ENCODE measurements at places on chromosomes 16 and 17.

DNA sequence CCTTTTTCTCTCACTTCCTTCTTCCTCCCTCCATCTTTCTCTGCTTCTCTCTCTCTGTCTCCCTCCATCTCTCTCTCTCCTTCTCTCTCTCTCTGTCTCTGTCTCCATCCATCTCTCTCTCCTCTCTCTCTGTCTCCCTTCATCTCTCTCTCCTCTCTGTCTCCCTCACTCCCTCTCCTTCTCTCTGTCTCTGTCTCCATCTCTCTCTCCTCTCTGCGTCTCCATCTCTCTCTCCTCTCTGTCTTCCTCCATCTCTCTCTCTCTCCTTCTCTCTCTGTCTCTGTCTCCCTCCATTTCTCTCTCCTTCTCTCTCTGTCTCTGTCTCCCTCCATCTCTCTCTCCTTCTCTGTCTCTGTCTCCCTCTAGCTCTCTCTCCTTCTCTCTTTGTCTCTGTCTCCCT, 194.1 kb downstream of the GSG1L start:
- DNase-seq: no peak

- DNase-seq: no peak
These were observed 1.1 kb downstream of the CRAMP1 start for GRCh38 chr16:1613211-1613622.

DNA sequence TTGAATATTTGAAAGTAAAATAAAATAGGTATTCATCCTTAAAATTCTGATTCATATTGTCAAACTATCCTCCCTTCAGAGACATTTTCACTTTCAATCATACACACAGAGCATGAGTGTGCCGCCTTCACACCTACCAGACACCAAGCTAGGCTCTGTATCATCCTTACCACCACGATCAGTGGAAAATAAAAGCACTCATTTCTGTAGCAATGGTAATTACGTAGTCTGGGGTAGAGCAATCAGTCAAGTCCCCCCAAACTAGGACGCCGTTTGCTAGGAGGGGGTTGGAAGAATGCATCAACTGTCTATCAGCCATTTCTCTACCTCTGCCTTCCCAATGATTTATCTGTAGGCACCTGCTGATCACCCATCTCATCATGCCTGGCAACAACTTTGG, 84.6 kb upstream of the GRIN2A start:
- DNase-seq: no peak

DNA sequence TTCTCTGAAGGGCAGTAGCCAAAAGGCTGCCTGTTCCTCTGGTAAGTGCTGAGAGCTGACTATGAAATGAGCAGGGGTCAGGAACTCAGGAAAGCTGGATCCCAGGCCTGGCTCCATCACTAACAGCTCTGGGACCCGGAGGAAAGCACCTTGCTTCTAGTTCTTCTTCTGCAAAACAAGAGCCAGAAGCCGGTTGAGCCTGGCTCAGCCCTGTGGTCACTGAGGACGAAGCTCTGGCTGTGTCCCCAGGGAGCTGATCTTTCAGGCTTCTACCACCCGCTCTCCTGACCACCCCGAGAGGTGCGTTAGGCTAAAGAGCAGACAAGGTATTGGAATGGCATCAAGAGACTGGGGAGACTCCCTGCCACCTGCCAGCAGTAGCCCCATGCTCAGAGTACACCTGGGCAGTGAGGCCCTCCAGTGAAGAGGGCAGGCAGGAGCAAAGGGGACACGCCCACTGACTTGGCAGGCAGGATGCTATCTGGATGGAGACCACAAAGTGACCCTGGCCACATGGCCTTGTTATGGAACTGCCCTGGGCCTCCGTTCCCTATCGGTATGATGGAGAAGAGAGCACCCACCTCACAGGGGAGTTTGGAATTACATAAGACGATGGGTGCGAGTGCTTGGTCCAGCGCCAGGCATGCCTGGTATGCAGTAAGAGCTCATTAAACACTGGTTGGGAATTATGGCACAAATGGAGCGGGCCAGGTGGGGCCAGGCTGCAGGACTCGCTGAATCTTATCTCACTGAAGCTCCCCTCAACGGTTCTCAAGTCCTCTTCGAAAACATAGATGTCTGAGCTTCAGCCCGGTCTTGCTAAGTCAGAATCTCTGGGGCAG, 61.4 kb downstream of the COG7 start:
- DNase-seq: no peak

- DNase-seq: no peak
These were observed 1.2 kb downstream of the CAMKK1 start for GRCh38 chr17:3891626-3892094.

GRCh38 chr17:31144836-31145235, 50.1 kb downstream of the NF1 start:
- DNase-seq: no peak

- DNase-seq: no peak
These were observed 17.9 kb upstream of the ATP2A3 start for GRCh38 chr17:3982113-3982512.

GRCh38 chr16:88065747-88066142, 114.5 kb downstream of the BANP start:
- DNase-seq: no peak

GRCh38 chr16:75552951-75553350, 3.1 kb downstream of the TMEM231 start:
- no peak for DNase-seq

DNA sequence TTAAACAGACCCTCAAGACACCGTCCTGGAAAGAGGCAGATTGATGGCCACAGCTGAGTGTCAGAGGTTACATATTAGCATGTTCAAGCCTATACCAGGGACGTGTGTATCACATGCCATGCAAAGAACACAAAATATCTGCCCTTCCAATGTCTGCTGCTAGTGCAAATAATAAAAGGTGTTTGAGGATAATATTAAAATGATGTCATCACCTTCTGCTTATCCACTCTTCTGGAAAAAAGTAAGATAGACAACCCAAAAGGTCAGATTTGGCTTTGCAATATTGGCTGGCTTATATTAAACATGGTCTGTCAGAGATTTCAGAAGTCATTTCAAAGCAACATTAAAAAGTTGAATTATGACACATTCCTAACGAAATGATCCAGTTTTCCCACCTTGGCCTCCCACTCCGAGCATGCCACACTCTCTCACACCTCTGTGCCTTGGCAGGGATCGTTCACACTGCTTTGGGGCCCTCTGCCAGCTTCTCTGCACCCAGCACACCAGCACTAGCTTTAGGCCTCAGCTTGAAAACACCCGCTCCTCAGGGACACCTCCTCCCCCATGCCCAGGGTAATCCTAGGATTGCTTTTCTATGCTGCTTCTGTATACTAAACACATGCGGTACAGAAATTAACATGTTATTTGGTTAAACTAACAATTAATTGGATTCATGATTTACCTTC, 248.2 kb downstream of the NTN1 start:
- DNase-seq: no peak

GRCh38 chr17:7176841-7177190, 2.4 kb downstream of the ASGR1 start:
- DNase-seq: no peak

- no peak for DNase-seq
These were observed 31.4 kb downstream of the BANP start for GRCh38 chr16:87982581-87983041.

DNA sequence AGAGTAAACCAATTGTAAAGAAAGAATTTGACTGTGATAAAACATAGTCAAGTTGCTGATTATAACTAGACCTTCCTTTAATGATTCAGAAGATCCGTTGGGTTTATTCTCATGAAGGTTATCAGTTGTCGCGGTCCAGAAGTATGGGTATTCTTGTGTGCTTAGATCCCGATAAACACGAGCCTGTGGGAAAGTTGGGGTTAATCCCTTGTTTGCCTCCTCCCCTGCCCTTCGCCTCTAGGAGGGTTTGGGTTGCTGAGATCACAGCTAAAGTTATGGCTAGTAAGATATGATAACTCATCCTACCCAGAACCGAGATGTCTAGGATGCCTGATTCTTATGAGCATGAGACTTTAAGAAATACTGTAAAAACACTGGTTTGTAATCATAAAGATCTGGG, 66.8 kb downstream of the GPRC5B start:
- no peak for DNase-seq

DNA sequence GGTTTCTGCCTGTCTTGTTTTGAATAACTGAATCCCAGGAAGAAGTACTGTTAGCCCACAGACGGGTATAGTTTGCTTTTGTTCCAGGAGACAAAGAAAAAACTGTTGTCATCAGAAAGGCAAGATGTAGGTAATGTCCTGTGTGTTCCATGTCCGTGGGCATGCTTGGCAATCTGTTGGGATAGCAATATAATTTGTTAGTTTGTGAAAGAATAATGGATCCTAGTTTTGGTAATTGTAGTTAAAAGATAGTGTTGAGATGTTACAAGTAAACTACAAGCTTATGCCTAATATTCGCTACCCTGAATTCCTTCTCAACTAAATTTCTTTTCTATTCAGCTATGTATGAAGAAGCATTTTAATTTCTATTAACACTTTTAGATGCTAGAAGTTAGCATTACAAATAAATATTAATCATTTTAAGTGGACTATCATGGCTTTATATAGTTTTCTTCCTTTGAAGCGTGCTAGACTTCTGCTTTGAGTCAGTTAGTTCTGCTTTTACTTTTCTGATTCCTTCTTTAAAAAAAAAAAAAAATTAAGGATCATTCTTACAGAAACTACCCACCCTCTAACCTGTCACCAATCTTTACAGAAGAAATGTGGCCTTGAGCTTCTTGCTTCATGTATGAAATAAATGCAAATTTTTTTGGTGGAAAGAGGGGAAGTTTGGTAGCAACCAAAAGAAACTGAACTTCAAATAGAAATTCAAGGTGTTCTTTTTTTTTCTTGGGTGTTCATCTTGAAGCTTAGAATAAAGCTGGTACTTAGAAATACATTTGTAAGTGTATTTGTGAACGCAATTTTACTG, 2.4 kb downstream of the EVI2A start:
- no peak for DNase-seq

DNA sequence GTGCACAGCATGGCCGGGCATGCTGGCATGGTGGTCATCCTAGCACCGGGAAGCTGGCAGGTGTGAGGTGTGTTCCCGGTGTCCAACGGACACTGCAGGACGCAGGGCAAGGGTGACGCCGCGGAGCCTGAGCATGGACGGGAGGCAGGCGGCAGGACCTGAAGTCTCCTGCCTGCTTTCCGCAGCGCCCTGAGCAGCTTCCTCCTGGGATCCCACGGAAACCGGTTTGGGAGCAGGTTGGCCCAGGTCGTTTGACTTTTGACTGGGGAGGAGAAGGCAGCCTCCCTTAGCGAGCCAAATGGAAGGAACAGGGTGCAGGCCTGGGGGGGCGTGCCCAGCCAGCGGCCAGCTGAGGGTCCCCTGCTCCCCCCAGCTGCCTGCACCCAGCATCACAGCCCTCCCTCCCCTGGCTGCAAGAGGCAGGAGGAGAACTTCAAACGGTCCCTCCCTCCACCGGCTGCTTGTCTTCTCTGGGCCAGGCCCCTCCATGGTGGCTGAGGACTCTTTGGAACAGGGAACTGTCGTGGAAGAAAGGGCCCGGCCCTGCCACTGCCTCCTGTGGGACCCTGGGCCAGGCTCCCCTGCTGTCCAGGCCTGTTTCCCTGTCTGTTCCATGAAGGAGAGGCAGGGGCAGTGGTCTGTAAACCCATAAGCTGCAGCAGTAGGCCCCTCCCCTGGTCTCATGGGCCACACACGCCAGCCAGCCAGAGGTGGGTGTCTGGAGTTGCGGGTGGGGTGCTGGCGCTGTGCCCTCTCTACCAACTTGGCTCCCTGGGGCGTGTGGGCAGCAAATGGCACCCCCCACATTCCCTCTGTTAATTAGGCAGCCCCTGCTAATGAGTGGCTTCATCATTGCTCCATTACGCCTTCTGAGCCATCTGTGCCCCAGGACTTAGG, 7.8 kb upstream of the ADGRG1 start:
- DNase-seq: no peak

- DNase-seq: peak; percentile 96
These were observed 21.8 kb downstream of the KATNB1 start for GRCh38 chr16:57757326-57757786.

DNA sequence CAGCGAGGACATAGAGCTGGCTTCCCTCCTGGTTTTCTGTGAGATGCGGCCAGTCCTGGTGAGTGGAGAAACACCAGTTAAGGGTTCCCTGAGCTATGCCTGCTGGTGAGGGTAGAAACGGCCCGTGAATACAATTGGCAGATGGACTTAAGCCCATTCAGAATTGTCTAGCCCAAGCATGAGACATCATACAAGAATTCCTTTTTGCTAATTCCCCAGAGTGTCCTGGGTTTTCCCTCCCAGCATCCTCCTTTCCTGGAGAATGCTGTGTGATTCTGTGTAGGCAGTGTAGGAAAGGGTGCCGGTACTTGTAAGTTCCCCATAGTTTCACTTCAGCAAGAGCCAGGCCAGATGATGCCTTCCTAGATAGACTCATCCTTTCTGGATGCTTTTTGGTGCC, 65.1 kb downstream of the SDR42E1 start:
- no peak for DNase-seq

DNA sequence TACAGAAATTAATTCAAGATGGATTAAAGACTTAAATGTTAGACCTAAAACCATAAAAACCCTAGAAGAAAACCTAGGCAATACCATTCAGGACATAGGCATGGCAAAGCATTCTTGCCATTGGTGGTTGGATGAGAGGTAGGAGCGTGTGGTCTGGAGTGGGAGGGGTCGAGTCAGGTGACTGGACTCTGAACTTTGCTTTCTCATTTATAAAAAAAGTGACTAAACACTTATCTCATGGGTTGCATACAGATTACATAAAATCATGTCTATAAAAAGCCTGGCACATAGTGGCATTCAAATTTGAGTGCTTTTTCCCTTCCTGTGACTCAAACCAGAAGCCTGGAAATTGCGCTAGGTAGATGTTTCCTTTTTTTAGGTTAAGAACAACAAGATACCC, 159.7 kb upstream of the SHISA6 start:
- DNase-seq: no peak

DNA sequence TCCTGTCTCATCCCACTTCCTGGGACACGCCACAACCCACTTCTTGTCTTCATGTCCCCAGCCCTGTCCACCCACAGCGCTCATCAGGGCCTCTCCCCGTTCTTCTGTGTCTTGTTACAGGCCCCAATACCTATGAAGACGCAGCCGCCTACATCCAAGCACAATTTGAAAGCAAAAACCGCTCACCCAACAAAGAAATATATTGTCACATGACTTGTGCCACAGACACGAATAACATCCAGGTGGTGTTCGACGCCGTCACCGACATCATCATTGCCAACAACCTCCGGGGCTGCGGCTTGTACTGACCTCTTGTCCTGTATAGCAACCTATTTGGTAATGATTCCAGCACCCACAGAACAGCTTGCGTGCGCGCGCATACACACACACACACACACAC, 70.6 kb downstream of the AMFR start:
- no peak for DNase-seq

- no peak for DNase-seq
These were observed 17.8 kb downstream of the ZSCAN32 start for GRCh38 chr16:3383045-3383448.
